CD4-positive, CD25-positive, alpha-beta regulatory T cell (primary cell): ENCODE measurements at places on chromosomes 2 and 18.

GRCh38 chr18:37534627-37535026 is 31.0 kb downstream of the CELF4 start:
- DNase-seq, result no peak

- no peak for DNase-seq
Observed at GRCh38 chr2:23636426-23636825, 251.4 kb downstream of the KLHL29 start.

DNA sequence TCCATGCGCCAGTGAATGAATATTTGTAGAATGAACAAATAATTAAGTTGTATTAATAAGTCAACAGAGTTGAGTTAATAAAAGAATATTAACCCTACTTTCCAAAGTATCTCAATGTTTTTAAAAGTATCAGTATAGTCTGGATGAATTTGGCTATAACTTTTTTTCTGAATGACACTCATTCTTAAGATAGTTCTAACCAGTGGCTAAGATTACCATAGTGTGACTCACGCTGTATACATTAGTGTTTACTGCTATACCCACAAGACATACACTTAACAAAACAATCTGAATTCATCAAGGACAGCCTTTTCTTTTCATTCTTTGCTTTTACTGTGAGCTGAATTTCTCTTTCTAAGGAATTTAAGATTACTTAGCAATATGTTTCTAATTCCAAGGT is 77.0 kb upstream of the PDE1A start:
- DNase-seq, result no peak

GRCh38 chr18:23324056-23324811 is 128.9 kb upstream of the RIOK3 start:
- DNase-seq, result no peak

DNA sequence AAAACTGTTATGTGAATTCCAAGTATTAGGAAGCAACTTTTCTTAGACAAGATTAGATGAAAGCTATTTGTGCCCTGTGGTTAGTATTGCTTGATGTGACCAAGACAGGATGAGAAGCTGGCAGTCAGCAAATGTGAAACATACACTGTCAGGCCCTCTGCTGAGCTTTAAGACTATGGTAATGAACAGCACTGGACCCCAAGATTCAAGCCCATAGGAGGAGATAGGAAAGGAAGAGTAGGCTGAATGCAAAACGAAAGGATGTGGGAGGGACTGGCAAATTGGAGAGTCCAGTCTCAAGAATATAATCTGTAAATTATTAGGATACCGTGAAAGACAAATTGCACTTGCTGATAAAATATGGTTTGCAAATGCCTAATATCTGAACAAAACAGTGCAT is 16.4 kb downstream of the BZW1 start:
- DNase-seq, result no peak

GRCh38 chr2:229684942-229685562 is 29.3 kb downstream of the DNER start:
- no peak for DNase-seq

DNA sequence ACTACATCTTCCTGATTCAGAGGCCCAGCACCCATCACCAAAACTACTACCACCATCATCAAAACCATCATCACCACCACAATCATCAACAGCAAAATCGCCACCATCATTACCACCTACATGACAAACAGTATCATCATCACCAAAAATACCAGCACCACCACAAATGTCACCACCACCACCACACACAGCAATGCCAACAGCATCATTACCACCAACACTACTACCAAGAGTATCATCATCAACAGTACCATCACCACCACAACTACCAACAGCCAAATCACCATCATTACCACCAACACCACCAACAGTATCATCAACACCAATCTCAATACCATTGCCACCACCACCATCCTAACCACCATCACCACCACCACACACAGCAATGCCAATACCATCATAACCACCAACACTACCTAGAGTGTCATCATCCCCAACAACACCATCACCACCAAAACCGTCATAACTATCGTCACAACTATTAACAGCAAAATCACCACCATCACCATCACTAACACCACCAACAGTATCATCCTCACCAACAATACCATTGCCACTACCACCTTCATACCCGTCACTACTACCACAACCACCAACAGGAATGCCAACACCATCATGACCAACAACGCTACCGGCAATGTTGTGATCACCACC is 64.6 kb upstream of the TEX51 start:
- DNase-seq, result no peak

- DNase-seq, result peak; percentile 23
Observed at GRCh38 chr2:67840460-67841068, 222.2 kb downstream of the C1D start.
